ENCODE measurements at places on chromosomes 6 and 20. TPM values are rescaled to one million over a fixed set of nuclear protein-coding genes. Genes with fewer than 3 reads are reported as not detected.

The REM1 gene
- not detected for total RNA-seq

- peak; percentile 86 for DNase-seq
These were observed 4.2 kb downstream of the CLIC5 start for GRCh38 chr6:46011188-46012085.

The BPI gene
- total RNA-seq, result not detected

GRCh38 chr6:153574231-153574630 is 443.1 kb upstream of the RGS17 start:
- DNase-seq, result no peak

- DNase-seq, result no peak
These were observed 126.2 kb downstream of the IMPG1 start for GRCh38 chr6:75946146-75946831.

The STMND1 gene
- not detected for total RNA-seq

DNA sequence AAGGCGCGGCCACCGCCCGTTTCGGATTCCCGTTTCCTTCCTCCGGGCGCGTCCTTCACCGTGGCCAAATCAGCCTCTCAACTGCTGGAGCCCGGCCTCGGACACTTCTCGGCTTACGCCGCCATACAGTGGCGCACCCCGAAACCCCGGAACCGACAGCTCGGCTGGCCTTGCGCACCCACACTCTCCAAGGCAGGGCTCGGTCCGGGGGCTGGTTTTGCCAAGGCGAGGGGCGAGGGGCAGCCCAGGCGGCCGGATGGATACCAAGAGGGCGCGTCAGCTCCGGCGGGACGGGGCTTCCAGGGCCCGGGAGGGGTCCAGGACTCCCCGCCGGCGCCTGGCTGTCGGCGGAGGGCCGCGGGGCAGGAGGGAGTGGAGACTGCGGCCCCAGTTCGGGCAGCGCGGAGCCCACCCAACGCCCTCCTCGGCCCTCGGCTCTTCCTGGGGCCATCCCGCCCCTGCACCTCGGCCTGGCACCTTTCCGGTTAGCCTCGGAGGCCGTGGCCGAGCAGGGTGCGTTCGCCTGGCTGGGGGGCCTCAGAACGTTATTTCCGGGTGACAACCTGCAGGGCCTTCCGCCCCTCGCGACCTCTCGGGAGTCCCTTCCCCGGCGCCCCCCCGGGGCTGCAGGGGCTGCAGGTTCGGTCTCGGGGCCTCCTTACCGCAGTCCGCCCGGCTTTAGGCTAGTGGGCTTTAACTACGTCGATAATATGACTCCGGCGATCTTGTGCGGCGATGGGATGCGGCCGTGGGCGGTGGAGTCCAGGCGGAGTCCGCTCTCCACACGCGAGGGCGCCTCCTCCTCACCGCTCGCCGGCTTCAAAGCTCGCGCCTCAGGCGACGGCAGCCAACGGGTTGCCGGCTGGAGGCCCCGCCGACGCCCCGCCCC is 697 bp upstream of the CEP43 start:
- peak; percentile 14 for DNase-seq

The C6orf118 gene
- total RNA-seq, result not detected

The GHRH gene
- total RNA-seq, result not detected

All from activated CD8-positive, alpha-beta T cell treated with anti-CD3 and anti-CD28 coated beads for 36 hours (primary cell).